NCI-H460 (cell line): ENCODE measurements at places on chromosomes 2 and 18. TPM values are rescaled to one million over a fixed set of nuclear protein-coding genes. Genes with fewer than 3 reads are reported as not detected.

COL6A3 gene
- 0.17 and 0.27 TPM in 2 replicates for total RNA-seq

RAB17 gene
- 0.32 and 0.55 TPM in 2 replicates for total RNA-seq

ACTG2 gene
- not detected in 2 replicates for total RNA-seq

C2orf80 gene
- total RNA-seq: not detected in 2 replicates

CLEC4F gene
- total RNA-seq: not detected in 2 replicates

GRCh38 chr2:189347540-189347939, 93.7 kb upstream of the WDR75 start:
- DNase-seq: peak; percentile 84

DNA sequence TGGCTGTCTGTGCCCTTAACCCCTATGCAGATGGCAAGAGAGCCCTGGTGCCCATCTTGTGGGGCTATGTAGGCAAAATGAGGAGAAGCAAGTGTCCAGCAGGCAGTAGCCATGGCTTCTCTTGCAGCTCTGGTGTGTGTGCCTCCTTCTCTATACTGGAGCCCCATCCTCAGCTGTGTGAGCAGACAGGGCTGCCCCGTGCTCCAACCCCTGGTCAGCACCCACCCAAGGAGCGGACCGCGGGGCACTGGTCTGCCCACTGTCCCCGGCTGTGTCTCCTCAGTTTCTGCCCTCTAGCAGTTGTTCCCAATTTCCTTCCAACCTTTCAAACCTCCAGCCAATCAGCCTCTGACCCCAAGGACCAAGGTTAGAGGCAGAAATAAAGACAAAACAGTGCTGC, 134.9 kb upstream of the GLI2 start:
- no peak for DNase-seq

DNA sequence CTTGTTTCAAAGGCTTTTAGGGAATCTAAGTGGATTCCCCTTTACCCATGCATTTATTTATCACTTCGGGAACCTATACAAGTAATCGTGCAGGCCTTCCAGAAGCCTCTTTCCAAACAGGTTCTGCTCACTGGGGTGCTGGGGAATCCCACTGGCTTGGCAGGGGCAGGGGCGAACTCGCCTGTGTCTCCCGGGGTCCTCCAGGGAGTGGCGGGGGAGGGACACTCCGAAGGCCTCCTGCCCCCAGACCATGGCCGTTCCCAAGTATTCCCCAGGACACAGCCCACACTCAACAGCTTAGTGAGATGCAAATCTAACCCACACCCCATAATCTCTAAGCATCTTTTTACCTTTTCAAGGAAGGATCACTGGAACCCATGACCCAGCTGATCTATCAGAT, 6.5 kb downstream of the DNMT3A start:
- DNase-seq: no peak

DNA sequence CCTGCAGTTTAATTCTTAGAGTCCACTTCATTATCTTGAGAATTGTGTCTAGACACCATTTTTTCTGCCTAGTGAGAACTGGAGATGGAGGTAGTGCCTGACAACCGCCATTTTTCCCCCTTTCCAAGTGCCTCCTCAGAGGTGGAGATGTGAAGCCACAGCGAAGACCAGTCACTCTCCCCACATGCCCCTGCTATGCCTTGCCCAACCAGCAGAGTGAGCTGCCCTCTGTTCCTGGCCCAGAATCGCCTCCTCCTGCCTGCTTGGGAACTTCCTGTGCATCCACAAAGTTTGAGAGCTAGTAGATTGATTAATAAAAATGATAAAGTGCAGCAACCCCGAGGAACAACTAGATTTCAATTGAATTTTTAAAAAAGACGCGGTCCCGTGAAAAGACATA, 123.3 kb downstream of the CLIP4 start:
- peak; percentile 51 for DNase-seq

GRCh38 chr18:49721981-49722380, 91.4 kb downstream of the ACAA2 start:
- no peak for DNase-seq

- DNase-seq: no peak
Observed at GRCh38 chr18:35582899-35583558, 1.5 kb downstream of the GALNT1 start.

GRCh38 chr18:45227001-45227742, 388.1 kb upstream of the SLC14A2 start:
- no peak for DNase-seq

DNA sequence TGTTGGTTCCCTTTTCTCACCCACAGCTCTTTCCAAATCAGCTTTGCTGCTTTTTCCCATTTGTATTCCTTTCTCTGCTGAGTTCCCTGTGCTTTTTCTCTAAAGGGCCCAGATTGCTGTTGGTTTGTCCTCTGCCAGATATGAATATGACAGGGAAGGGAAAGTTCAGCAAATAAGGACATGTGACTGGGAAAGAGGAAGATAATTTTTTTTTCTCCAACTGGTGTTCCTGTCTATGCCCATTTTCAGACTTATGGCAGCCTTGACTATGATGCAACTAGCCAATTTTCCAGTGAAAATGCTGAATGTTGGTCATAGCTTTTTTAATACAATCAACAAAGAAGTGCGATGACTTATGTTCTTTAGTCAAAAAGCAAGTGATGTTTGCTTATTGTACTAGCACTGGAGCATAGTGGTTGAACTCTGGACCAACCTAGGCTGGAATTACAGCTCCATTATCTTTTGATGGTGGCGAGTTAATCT, 7.7 kb downstream of the MDH1 start:
- DNase-seq: no peak

GRCh38 chr2:235533616-235534385, 40.0 kb downstream of the AGAP1 start:
- no peak for DNase-seq

DNA sequence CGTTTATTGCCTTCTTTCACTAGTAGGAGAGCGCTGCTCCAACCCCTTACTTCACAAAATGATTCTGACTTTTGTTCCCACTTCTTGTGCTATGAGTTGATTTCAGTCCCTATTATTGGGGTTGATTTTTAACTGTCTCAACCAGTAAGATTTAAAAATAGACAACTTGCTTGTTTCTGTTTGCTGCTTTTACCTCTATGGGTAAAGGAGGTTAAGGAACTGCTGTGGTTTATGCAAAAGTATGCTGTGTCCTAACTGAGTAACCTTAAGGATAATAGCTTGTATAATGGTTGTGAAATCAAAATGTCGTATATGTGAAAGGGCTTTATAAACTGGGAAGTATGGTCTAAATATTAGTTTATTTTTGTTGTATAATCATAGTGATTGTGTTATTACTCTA, 22.6 kb downstream of the ALMS1 start:
- no peak for DNase-seq

GRCh38 chr2:173657996-173658717, 303.5 kb downstream of the CDCA7 start:
- DNase-seq: no peak

GRCh38 chr2:112618383-112618782, 27.4 kb upstream of the SLC20A1 start:
- no peak for DNase-seq

- peak; percentile 76 for DNase-seq
Observed at GRCh38 chr2:137969418-137969765, 5.1 kb downstream of the HNMT start.

DNA sequence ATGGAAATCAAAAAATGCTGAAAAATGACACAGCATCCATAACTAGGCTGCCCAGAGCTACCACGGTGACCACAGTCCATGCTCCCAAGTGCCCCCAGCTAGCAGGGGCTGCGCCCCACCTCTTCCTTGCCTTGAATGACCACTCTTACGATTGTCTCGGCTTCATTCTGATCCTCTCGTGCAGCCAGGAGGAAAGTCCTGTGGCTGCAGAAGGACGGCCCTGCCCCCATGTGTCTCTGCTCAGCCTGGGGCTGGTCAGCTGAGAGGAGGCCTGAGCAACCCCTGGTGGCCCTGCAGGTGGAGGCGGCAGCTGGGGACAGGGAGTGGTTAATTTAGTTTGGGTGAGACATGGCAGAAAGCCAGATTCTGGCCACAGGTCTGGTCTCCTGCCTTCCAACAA, 54.3 kb downstream of the KCNF1 start:
- no peak for DNase-seq

DNA sequence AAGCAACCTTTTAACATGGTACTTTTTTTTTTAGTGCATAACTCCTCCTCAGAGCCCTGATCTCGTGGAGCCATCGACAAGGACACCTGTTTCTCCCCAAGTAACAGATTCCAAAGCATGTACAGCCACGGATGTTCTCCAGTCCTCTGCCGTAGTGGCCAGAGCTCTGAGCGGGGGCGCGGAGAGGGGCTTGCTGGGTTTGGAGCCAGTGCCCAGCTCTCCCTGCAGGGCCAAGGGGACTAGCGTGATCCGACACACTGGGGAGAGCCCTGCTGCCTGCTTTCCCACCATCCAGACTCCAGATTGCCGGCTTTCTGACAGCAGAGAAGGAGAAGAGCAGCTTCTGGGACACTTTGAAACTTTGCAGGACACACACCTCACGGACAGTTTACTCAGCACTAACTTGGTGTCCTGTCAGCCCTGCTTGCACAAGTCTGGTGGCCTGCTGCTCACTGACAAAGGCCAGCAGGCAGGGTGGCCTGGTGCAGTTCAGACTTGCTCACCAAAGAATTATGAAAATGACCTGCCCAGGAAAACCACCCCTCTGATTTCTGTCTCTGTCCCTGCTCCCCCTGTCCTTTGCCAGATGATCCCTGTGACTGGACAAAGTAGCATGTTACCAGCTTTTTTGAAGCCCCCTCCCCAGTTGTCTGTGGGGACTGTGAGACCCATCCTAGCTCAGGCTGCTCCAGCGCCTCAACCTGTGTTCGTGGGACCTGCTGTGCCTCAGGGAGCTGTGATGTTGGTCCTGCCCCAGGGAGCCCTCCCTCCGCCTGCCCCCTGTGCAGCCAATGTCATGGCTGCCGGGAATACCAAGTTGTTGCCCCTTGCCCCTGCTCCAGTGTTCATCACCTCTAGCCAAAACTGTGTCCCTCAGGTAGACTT, 4.5 kb downstream of the KLF11 start:
- no peak for DNase-seq

GRCh38 chr2:179861027-179861415, 391 bp downstream of the ZNF385B start:
- DNase-seq: no peak
